ENCODE measurements at places on chromosomes 7 and 10.

GRCh38 chr10:6204063-6204340, 1.3 kb downstream of the PFKFB3 start:
- peak; percentile 31 for DNase-seq

DNA sequence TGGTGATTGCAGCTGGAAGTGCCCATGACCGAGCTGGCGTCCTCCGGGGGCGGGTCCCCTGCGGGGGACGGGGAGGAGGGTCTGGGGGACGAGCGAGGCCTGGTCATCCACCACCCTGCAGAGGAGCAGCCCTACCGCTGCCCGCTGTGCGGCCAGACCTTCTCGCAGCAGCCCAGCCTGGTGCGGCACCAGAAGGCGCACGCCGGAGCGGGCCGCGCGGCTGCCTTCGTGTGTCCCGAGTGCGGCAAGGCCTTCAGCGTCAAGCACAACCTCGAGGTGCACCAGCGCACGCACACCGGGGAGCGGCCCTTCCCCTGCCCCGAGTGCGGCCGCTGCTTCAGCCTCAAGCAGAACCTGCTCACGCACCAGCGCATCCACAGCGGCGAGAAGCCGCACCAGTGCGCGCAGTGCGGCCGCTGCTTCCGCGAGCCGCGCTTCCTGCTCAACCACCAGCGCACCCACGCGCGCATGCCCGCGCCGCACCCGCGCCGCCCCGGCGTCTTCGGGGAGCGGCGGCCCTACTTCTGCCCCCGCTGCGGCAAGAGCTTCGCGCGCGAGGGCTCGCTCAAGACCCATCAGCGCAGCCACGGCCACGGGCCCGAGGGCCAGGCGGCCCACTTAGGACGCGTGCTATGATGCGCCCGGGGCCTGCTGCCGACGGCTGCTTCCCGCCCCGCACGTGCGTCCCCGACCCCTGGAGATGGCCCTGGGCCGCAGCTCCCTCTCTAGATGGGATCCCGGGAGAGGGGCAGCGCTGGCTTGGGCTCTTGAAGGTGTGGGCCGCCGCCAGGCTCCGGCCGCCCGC, 28.7 kb downstream of the ZNF775 start:
- DNase-seq = no peak

DNA sequence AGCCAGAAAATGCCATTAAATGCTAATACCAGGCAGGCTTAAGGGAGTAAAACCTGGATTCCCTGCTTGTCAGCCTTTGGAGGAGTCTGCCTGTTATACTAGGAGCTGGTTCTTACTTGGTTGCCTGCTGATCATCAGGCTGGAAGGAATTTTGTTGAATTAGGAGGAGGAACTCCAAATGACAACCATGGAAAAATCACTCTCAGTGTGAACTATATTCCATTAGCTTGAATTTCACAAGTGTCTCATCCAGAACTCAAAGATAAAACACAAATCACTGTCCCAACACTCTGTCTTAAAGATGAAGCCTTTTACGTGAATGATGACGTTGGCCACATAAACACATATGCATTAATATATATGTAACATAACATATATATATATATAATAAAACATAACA, 238.9 kb upstream of the PLXDC2 start:
- DNase-seq = no peak

DNA sequence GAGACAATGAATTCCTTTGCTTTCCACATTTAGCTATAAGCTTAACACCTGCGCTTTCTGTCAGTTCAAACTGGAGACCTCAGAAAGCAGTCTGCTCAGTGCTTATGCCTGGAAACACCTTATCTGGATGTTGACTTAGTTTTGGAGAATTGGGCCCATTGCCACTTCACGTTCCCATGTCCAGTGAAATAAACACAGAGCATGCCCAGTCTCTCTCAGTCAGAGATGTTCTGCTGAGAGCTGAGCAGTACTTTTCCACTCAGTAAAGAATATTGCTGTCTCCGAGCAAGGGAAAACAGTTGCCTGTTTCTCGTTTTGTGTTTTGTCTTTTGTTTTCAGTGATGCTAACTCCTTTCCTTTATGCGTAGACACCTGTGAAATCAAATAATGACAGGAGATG, 83.2 kb upstream of the PRR15 start:
- no peak for DNase-seq

DNA sequence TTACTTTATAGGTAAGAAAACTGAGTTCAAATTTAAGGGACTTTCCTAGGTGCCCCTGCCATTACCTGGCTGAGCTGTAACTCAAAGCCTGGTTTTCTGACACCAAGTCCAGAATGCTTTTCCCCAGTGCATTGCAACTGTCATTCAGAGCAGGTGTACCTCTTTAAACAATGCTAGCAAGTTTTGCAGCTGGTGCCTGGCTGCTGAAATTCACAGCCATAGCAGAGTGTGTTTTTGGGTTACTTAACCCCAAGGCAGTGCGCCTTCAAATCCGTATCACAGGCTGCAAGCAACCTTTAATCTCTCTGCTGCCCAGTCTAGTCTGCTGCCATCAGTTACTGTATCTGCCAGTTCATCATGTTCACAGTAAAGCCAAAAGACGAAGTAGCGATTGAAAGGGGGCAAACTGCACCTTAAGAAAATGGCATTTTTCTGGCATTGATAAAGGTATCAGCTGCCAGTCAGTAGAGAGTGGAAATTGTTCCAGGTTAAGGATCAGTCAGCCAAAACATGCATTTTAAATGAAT, 265.4 kb downstream of the CSTF2T start:
- DNase-seq = no peak

DNA sequence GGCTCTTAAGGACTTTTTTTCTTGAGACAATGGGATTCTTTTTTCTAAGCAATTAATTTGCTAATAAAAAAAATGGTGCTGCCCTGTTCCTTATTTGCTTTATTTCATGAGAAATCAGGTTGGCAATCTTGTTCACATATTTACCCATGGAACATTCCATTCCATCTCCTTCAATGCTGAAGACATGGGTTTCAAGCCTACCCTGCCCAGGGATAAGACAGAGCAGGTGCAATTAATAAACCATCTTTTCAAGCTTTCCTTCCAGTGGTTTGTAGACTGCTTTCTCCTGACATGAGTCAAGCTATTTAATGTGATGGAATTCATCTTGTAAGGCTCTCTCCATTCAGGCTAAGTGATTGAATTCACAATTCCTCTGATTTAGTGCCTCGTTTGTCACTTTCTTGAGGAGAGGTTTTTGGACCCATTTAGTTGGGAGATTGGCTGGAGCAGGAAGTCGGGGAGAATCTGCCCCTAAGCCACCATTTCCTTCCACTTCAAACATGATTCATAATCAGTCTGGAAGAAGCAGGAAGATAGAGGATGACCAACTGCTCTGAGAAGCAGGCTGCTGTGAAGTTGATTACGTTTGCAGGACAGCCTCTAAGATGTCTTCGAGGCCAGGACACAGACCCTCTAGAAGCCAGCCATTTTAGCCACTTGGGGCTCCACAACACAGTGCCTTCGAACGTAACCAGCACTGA, 552.4 kb upstream of the GALNT17 start:
- no peak for DNase-seq

GRCh38 chr7:123929107-123929506, 4.1 kb downstream of the SPAM1 start:
- DNase-seq = no peak

- no peak for DNase-seq
These were observed 23.1 kb downstream of the SEC31B start for GRCh38 chr10:100496567-100496966.

Data from stimulated activated CD8-positive, alpha-beta memory T cell treated with anti-CD3 and anti-CD28 coated beads, Interleukin-7, amount 100 ng/mL, for 1 hour (primary cell).